ENCODE measurements at places on chromosomes 5 and 9. TPM values are rescaled to one million over a fixed set of nuclear protein-coding genes. Genes with fewer than 3 reads are reported as not detected.

- no peak for DNase-seq
These were observed 202.0 kb downstream of the FSTL4 start for GRCh38 chr5:133410335-133410828.

DNA sequence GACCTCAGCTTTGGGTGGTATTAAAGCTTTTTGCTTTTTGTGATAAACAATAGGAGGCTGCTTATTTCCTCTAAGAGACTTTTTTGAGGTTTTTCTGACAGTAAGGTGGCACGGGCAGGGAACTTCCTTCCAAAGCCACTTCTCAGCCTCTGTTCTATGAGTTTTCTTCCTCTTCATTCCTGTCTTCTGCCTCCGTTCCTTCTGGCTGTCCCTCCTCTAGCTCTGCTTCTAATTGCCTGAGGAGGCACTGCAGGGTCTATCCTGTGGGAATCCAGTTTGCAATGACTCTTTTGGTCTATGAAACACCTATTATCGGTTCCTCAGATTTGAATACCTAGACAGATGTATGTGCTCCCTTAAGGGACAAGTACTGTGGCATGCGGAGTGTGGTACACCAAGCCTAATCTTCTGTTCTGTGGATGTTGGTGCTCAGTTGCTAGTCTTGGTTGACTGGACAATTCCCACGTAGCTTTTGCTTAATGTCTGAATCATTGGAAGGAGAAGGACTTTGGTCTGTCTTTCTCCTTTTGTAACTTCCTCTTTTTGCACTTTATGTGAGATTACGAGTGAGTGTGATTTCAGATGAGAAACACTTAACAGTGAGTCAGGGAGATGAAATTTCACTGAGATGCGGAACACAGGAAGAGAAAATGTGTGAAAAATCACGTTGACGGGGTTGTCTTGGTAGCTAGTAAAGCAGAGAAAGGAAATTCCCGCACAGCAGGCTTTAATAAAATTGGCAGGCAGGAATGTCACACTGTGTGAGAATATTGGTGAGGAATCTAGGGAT, 305.2 kb downstream of the EFNA5 start:
- peak; percentile 56 for DNase-seq

GRCh38 chr9:6640268-6641051, 5.1 kb downstream of the GLDC start:
- DNase-seq, result peak; percentile 39

DNA sequence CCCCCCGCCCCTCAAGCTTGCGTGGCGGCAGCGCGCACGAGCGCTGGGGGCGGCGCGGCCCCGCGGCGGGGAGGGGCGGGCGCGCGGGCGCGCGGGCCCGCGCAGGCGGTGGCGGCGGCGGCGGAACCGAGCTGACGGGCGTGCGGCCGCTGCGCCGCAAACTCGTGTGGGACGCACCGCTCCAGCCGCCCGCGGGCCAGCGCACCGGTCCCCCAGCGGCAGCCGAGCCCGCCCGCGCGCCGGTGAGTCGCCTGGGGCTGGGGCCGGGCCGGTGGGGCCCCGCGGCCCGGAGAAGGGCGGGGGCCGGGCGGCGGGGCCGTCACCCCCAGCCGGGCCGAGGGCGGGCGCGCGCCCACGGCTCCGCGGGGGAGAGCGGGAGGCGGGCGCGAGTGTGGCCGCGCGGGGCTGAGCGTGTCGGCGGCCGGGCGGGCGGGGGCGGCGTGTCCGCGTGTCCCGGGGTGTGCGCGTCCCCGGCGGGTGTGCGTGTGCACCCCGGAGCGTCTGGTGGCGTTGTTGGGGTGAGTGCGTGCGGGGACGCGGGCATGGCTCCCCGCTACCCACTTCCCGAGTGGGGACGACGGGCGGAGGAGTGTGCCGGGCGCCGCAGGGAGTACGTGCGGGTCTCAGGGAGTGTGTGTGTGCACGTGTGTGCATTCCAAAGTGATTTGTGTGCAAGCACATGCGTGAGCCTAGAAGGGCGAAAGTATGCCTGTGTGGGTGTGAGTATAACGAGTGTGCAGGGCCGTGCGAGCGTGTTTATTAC, at the start of gene NEK6:
NEK6 (plus strand) TSS at position 106 of the 763 bp plus-strand sequence. CDS start 44,016 bp downstream, outside the sequence.
- DNase-seq, result peak; percentile 44

- no peak for DNase-seq
These were observed 377.7 kb upstream of the IRX4 start for GRCh38 chr5:2260211-2261003.

Gene C9orf57
- total RNA-seq, result not detected
